AG10803 (cell line): ENCODE measurements at places on chromosomes 13 and 19.

GRCh38 chr19:50300814-50301606 lies 28.2 kb downstream of the KCNC3 start:
- DNase-seq = peak; percentile 39

DNA sequence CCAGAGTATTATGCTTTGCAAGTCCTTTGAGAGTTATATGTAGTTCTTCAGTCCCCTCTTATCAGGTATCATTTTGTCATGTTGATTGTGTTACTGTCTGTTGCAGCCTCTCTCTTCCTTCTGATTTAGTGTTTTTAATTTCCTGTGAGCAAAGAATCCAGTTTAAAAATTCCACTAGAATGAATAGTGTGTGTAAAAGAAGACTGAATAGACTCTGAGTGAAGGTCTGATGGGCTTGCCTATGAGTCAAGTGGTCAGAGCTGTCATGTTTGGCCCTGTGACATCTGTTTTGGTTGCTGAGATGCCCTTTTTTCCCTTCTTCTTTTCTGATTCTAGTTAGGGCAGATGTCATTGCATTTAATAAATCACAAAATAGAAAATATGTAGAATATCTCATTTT lies 23.3 kb upstream of the KCTD4 start:
- DNase-seq = peak; percentile 64

DNA sequence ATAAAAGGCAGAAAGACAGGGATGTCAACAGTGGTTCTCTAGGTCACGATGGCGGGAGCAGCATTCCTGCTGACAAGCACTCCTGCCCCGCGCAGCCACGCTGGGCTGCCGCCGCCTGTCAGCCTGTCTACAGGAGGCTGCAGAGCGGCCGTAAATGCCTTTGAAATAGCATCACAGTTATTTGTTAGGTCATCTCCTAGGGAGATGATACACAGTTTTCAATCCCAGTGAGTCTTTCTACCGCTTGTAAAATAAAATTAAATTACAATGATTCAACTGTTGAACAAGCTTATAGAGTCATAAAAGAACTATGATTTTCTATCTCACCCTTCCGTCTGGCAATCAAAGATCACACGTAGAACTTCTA lies 7.3 kb upstream of the SLC7A9 start:
- peak; percentile 29 for DNase-seq

- DNase-seq = peak; percentile 76
Observed at GRCh38 chr13:31056644-31057271, 104.9 kb downstream of the HSPH1 start.

- DNase-seq = no peak
Observed at GRCh38 chr19:50838239-50838638, 4.9 kb upstream of the KLK15 start.

DNA sequence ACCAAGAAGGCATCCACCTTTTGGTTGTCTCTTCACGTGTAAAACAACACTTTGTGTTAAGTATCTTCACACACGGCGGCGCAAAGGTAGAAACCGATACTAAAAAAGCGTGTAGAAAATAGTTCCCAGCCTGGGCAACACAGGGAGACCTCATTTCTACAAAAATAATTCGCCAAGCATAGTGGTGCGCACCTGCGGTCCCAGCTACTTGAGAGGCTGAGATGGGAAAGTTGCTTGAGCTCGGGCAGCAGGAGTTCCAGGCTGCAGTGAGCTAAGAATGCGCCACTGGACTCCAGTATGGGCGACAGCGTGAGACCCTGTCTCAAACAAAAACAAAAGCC lies 573 bp upstream of the ERCC5 start:
- DNase-seq = no peak

DNA sequence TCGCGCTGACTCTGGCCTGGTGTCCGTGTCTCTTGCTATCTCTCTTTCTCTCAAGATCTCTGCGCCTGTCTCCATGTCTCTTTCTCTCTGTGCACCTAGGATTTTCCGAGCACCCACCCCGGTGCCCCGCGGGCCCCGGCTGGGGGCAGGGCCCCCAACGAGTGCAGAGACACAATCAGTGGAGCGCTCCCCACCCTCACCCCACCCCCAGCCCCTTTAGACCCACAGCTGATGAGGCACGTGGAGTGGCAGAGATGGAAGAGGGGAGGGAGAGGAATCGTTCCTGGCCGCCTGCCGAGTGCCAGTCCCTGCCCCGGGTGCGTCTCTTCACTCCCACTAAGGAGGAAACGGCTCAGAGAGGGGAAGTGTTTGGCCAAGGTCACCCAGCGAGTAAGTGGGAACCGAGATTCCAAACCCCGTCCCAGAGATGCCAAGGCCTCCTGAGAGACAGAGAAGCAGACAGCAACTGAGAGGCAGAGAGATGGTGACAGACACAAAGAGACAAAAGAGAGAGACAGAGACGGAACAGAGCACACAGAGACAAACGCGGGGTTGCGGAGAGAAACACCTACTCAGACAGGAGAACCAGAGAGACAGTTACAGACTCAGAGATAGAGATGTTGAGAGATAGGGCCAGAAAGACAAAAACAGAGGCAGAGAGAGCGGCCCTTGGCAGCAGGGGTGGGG lies 626 bp upstream of the BCL3 start:
- peak; percentile 61 for DNase-seq

DNA sequence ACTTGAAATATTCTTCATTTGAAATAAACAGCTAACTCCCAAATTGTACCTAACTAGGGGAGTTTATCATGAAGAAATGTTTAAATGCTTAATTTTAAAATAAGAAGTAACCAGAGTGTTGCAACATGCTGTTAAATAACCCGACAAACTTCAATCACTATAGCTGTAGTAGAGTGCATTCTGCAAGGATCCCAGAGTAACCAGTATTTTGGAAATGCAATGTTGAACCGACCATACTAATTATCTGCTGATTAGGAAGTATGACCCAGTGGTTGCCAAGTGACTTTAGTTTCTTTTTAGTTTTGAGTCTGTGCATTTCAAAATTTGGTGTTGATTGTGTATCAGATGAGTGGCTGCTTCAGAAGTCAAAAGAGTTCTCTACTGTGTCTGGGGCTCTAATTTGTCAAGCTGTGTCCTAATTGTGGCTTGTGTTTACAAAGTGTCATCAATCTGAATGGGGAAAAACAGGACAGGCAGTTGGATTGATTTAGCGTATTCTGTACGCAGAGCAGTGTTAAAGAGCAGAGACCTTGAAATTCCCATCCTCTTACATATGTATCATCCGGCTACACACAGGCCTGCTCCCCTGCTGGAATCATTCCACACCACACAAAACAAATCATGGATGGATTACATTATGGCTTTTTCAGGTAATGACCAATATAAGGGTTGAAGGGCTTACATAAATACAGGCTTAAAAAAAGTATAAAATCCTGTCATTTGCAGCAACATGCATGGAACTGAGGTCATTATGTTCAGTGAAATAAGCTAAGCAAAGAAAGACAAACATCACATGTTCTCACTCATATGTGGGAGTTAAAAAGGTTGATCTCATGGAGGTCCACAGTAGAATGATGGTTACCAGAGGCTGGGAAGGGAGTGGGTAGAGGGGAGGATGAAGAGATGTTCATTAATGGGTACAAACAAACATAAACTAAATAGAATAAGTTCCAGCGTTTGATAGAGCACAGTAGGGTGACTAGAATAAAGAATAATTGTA lies 351.5 kb downstream of the KLF12 start:
- DNase-seq = no peak

GRCh38 chr13:21402586-21403307 lies 56.4 kb downstream of the ZDHHC20 start:
- peak; percentile 21 for DNase-seq

DNA sequence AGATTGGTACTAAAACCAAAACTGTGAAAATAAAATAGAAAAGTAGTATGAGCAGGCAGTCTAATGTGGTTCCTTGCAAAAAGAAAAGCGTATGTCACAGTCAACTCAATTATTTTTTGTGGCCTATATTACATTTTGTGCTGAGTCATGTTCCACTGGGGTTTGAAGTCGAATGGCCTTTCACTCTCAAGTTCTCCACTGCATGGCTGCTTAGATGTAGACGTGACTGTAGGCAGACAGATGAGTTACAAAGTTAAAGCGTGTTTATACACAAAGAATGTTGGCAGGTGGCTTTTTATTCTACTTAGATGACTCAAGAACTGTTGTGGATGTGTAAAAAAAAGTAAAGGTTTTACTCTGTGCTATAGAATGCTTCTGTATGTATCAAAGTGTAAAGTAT lies 133.9 kb downstream of the SLITRK6 start:
- DNase-seq = no peak

DNA sequence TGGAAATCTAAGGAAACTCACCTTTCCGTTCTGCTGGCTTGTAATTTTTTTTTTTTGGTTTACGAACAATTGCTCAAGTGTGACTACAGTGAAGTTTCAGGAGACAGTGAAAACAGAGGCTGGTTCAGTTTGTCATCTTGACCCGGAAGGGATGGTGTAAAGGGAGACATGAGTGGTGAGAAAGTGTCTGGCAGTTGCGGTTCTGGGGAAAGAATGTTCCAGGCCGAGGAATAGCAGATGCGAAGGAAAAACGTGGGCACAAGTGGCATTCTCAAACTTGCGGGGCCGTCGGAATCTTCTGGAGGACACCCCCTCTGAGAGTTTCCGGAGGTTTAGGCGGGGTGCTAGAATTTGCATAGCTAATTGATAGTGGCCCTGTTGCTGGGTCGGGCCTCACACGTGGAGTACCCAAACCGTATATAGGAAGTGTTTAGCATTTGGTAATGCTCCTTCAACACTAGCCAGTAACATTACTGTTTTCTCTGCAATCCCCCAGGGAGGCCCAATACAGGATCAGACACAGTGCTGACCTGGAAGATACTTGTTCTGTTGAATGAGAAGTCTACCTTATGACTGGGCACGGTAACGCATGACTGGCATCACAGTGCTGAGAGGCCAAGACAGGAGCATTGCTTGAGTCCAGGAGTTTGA lies 2.8 kb upstream of the TNFSF9 start:
- DNase-seq = no peak

GRCh38 chr19:45107621-45108150 lies 14.7 kb downstream of the PPP1R37 start:
- no peak for DNase-seq

GRCh38 chr13:21557995-21558394 lies 46.0 kb downstream of the MICU2 start:
- DNase-seq = peak; percentile 30

DNA sequence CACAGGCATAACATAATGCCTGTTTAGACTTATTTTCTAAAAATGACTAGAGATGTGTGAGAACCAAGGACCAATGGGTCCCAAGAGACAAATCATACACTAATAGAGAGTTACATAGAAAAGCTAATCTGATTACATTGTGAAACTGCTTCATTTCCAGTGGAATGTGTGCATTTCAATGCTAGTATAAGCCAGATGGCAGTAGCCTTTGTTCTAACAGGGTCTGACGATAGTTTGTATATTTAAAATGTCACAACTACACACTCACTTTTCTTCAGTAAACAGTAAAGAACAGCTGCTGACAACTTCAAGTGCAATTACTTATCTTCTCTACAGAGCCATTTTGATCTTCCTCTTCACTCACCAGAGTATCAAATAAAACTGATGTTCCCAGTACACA lies 4.3 kb upstream of the SLITRK5 start:
- no peak for DNase-seq

DNA sequence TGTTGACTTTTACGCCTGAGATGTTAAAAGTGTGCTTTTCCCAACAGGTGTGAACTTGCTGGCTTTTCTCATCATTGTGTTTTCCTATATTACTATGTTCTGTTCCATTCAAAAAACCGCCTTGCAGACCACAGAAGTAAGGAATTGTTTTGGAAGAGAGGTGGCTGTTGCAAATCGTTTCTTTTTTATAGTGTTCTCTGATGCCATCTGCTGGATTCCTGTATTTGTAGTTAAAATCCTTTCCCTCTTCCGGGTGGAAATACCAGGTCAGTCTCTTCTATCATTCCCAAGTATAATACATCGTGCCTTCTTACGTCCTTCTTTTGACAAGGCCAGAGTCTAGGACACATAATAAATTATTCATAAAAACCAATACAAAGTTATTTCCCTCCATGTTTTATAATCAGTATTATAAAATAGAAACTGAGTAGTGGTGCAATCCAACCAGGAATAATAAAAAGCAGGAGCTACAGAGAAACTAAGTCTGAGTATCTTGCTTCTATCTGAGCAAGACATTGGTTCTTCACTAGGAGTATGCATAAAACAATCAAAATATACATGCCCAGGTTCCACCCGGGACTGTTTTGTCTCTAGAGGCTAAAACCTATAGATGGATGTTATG lies 57.9 kb downstream of the RXFP2 start:
- peak; percentile 65 for DNase-seq

DNA sequence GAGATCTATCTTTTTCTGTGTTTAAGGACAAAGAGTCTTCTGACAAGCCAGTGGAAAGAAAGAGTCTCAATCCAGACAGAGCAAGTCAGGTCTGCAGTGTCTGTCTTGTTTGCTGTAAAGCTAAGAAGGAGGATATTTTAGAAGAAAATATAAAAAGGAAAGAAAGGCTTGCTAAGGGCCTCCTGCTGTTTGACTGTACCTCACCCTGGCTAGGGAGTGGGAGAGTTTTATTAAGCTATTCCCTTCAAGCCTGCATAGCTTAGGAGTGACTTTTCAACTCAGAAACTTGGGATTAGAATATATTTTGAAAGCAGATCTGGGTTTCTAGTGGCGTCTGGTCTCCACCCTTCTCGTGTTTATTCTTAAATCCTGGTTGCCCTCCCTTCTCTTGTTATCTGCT lies 460.0 kb downstream of the COG6 start:
- DNase-seq = no peak

DNA sequence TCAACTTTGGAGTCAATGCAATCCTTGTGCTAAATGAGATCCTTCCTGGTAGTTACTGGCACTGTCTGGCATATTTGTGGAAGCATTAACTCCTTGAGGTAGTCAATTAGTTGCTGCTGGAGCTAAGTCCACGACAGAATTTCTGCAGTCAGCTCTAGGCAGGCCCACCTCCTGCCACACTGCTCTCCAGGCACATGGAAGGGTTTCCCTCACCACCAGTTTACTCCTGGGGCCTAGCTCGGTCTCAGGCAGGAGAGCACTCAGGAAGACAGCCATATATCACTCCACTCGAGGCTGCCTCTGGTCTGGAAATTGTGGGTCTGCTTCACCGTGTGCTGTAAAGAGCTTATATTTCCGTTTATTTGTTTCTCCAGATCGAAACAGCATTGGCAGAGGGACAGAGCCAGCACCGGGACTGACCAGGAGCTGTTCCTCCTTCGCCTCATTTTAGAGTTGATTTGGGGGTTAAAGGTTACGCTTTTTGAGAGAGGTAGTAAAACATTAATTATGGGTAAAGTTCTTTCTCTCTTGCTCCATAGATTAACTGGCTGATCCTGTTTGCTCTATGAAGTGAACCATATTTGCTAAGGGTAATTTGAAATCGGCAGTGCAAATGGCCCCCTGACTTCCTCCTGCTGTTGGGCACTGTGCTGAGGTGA lies 20.6 kb upstream of the GTF3A start:
- DNase-seq = no peak

DNA sequence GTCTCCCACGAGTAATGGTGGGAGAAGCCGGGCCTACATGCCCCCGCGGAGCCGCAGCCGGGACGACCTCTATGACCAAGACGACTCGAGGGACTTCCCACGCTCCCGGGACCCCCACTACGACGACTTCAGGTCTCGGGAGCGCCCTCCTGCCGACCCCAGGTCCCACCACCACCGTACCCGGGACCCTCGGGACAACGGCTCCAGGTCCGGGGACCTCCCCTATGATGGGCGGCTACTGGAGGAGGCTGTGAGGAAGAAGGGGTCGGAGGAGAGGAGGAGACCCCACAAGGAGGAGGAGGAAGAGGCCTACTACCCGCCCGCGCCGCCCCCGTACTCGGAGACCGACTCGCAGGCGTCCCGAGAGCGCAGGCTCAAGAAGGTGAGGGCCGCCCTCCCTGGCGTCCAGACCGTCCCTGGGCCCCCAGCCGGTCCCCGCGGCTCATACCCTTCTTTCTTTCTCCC lies 1.4 kb upstream of the USF2 start:
- DNase-seq = no peak

- DNase-seq = peak; percentile 6
Observed at GRCh38 chr13:36131222-36131930, at the start of gene DCLK1. Gene DCLK1 (minus strand): TSS chr13:36131382.
